ENCODE measurements at places on chromosomes 6 and 20. TPM values are rescaled to one million over a fixed set of nuclear protein-coding genes. Genes with fewer than 3 reads are reported as not detected.

The GHRH gene
- total RNA-seq, result not detected

DNA sequence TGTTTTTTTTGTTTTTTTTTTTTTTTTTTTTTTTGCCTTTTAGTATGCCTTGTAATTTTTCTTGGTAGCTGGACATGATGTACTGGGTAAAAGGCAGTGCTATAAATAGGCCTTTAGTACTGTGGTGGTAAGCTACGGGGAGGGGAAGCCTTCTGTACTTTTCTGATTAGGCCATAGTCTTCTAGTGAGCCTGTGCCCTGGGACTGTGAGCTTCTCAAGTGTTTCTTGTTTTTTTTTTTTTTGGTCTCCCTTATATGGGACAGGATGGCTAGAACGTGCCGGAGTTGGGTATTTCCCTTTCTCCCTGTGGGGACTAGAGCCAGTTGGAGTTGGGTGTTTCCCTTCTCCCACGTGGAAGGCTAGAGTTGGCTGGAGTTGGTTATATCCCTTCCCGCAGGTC is 59.4 kb upstream of the PRELID3B start:
- no peak for ATAC-seq

DNA sequence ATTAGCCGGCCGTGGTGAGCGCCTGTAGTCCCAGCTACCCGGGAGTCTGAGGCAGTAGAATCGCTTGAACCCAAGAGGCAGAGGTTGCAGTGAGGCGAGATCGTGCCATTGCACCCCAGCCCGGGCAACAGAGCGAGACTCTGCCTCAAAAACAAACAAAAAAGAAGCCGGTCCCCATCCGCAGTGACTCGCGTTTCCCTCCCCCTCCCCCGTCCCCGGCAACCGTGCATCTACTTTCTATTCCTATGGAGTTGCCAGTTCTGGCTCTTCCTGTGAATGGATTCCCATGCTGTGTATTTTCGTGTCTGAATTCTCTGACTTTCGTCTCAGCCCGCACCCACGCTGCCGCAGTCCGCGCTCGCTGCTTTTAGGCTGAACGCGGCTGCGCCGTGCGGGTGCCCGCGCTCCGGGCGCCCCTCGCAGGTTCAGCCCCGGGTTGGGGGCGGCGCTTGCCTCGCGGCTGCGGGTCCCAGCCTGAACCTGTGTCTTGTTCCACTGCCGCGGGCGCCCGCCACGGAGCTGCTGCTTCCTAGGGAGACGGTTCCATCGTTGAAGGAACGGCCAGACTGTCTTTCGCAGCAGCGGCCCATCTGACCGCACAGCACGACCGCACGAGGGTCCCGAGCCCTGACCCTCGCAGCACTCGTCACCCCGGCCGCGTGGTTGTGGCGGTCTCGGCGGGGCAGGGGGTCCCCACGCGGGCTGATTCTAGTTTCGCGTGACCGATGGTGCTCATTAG is 1.1 kb upstream of the MRGBP start:
- peak; percentile 0 for ATAC-seq

DNA sequence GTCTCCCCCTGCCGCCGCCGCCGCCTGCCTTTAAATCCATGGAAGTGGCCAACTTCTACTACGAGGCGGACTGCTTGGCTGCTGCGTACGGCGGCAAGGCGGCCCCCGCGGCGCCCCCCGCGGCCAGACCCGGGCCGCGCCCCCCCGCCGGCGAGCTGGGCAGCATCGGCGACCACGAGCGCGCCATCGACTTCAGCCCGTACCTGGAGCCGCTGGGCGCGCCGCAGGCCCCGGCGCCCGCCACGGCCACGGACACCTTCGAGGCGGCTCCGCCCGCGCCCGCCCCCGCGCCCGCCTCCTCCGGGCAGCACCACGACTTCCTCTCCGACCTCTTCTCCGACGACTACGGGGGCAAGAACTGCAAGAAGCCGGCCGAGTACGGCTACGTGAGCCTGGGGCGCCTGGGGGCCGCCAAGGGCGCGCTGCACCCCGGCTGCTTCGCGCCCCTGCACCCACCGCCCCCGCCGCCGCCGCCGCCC is 474 bp downstream of the CEBPB start:
- ATAC-seq, result no peak

Data from motor neuron (in vitro differentiated cells).